ENCODE measurements at places on chromosomes 7 and 10.
A peak's percentile ranks its signal among the peaks of the same experiment; 100 is the strongest.

DNA sequence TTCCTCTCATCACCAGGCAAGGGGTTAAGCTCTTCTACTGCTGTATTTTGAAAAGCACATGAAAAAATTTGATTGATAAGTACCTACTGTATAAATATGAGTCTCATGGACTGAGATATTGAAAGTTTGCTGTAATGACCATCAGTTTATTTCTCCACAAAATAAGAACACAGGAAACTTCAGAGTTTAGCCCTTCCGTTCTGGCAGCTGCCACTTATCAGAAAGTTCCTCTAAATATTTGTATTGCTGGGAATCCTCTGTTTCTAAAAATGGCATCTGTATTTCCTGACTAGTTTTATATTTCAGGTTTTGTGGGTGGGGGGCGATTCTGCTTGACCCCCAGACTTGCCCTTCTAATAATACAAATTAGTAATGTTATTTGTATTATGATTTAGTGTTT, 92.0 kb downstream of the LYZL2 start:
- no peak for DNase-seq

DNA sequence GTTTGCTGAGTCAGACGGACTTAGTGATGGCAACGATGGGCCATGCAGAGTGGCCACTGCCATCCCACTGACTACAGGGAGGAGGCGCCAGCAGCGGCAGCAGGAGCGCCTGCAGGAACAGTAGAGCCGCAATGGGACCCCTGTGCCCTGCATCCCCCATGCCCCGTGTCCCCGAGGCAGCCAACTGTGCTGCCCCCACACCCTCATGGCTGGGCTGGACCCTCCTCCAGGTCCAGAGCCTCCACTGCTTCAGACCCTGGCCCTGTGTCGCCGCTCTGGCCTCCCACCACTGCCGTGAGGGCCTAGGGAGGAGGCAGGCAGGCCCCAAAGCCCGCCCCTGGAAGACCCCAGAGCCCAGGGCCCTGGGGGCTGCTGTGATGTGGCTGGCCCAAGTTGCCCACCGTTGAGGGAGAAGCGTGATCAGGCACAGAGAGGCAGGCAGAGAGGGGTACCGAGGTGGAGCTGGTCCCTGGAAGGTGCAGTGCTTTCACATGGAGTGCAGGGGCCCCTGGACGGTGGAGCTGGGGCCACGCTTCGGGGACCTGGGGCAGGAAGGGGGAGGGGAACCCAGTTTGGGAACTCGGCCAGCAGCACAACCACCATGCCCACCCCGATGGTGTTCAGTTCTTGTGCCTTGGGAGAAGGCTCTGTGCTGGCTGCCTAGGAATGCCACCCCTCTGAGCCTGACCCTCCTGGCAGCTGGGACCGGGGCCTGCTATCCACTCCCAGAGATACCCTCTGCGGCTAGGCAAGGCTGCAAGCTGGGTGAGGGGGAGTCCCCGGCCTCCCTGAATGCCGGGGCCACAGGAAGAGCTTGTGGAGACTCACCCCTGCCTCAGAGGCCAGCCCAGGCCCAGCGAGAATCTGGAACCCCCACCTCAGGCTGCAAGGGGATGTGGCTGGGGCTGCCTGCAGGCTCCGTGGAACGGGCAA, 32.6 kb downstream of the DKK1 start:
- DNase-seq: no peak

GRCh38 chr7:146002431-146003078, 114.0 kb upstream of the CNTNAP2 start:
- DNase-seq: no peak

DNA sequence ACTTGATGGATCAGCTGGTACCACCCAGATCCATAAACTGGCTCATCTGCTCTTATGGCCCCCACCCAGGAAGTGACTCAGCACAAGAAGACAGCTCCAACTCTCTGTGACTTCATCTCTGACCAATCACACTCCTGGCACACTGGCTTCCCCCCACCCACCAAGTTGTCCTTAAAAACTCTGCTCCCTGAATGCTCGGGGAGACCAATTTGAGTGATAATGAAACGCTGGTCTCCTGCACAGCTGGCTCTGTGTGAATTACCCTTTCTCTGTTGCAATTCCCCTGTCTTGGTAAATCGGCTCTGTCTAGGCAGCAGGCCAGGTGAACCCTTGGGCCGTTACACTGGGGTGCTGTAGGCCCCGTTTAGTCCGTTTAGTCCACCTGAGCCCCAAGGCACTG, 23.4 kb upstream of the BNIP3 start:
- no peak for DNase-seq

DNA sequence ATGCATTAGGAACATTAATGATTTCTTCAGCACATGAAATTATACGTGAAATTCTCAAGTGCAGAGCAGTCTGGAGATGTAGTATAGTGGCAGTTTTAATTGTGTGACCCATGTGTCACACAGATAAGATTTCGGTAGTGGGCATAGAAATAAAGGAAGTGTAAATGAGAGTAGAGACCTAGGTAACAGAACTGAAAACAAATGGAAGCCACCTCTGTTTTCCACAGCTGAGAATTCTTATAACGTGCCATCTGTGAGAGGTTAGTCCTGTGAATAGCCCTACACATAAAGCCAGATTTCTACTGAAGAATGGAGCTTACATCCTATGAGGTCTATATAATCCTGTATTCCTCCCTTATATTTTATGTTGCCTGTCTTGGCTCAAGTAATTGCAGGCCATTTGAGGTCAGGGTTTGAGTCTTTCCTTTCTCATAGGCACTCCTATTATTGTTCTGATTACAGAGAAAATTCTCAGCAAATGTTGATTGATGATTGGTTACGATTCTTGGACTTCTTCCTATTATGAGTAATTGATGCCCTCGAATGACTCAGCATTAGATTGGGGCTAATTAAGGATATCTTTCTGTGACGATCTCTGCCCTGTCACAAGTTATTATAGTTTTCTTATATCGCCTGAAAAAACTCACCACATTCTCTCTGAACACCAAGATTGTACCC, 258.2 kb downstream of the KIF20B start:
- DNase-seq: no peak

DNA sequence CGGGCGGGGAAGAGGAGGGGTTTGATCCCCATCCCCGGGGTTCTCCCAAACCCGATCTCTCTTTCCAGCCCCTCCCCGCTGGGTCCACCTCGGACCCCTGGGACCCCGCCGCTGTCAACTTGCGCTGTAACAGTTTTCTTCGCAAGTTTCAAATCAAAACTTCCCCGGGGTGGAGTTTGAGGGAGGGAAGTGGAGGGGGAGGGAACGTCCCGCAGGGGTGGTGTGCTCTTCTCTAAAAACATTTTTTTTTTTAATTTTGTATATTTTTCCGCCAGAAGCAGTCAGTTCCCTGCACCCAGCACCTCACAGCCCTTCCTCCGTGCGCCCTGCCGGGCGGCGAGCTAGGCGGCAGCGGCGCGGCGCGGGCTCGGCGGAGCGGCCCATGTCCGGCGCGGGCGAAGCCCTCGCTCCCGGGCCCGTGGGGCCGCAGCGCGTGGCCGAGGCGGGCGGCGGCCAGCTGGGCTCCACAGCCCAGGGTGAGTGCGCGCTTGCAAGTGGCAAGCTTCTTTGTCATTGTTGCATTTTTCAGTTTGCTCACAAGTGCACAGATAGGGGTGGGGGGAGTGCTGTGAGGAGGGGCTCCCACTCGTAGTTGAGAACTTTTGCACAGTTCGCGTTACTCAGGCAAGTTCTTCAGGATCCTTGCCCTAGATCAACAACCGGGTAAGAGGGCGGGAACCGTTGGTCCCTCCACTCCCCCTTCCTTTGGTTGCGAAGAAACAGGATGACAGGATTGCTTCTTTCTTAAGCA, 933 bp downstream of the MDFIC start:
- DNase-seq: peak; percentile 59

DNA sequence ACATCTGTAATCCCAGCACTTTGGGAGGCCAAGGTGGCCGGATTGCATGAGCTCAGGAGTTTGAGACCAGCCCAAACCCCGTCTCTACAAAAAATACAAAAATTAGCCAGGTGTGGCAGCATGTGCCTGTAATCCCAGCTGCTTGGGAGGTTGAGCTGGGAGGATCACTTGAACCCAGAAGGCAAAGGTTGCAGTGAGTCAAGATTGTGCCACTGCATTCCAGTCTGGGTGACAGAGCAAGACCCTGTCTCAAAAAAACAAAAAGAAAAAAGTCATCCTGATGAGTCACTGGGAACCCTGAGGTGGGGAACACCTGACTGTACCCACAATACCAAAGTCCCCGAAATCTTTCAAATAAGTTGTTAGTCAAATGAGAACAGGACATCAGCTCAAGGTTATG, 80.0 kb downstream of the NEBL start:
- DNase-seq: peak; percentile 37

- DNase-seq: no peak
Observed at GRCh38 chr7:3882782-3883181, 581.7 kb downstream of the SDK1 start.

DNA sequence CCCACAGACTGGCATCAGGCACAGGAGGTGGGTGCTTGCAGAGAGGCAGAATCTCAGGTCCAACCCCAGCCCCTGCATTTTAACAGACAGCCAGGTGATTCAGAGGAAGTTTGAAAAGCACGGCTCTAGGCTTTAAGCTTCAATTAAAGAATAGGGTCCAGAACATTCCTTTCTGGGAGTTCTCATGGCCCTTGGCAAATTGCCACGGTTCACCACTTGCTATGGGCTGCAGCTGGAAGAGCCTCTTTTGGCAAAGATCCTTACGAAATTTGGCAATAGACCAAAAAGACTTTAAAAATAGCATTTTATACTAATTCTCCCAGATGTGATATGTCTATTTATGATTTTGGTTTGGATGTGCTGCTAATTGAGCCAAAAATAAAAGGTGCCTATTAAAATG, 148.1 kb downstream of the ITGA8 start:
- DNase-seq: no peak

GRCh38 chr10:126235979-126236851, 152.1 kb downstream of the ADAM12 start:
- no peak for DNase-seq

DNA sequence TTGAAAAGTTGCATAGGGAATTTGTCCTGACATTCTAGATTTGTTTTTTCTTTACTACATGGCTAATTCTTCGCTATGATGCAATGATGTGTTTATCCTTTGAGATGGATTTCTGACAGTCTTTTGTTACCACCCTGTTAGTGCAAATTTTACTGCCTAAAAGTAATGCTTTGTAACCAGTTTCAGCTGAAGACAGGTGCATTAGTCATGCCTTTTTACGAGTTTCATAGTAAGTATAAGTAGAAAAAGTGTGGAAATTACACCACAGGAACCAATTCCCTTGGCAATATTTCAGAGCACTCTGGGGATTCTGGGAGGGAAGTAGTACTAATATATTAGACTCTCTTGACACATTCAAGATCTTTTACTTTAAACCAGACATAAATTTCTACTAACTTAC, 257.8 kb upstream of the DKK1 start:
- peak; percentile 44 for DNase-seq

DNA sequence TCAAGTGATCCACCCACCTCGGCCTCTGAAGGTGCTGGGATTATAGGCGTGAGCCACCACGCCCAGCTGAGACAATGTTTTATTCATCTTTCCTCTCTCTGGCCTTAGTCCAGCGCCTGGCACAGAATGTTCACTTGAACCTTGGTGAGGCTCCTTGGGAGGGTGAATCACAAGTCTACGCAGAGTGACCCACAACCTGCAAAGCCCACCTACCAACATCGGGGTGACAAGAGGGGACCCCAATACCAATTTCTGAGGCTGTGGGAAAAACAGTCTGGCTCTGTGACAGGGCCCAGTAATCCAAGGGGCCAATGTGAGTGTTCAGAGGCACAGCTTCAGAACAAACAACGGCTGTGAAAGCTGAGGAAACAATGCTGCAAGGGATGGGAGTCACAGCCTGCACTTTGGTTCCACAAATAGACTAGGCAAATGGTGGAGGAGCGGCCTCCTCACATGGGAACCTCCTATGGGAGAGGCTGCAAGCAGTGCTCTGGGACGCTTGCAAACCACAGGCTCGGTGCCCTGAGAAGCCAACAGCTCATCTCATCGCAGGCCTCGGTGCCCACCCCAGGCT, 5.6 kb upstream of the MALSU1 start:
- DNase-seq: no peak

DNA sequence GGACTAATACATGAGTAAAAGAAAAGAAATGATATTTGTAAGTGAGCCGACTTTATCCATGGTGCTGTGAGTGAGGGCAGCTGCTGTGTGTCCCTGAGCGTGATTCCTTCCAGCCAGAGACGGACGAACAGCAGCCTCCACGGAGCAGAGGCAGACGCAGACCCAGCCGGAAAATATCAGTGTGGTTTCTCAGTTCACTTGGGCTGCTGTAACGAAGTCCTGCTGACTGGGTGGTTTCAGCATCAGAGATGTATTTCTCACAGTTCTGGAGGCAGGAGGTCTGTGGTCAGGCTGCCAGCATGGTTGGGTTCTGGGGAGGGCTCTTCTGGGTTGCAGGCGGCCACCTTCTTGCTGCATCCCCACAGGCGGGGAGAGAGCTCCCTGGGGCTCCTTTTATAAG, 375.6 kb downstream of the GLRX3 start:
- DNase-seq: no peak
